ENCODE measurements at places on chromosomes 1 and 21.
A peak's percentile ranks its signal among the peaks of the same experiment; 100 is the strongest.

DNA sequence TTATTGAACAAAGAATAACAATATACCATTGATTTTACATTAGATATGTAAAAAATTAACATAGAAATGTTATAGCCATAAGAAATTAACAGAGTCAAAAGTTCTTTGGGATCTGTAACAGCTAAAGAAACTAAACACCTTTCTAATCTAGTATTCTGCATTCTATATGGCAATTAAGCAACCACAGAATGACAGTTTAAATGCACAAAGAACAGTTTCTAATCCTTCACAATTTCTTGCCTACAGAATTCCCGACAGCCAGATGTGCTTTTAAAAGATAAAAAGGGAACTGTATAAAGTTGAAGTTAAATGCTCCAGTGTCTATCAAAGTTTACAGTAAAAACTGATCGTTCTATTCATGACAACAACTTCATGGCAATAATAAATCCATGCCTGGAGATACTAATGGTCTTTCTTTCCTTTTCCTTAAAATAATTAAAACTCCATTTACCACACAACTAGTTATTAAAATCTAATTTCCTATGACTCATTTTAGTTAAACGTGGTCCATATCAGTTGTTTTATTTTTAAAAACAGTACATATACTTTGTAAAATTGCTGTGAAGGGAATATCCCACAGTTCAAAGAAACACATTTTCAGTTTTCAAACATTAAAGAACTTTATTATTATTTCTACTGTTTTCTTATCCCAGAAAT lies 110.2 kb downstream of the EIF4G3 start:
- no peak for DNase-seq

DNA sequence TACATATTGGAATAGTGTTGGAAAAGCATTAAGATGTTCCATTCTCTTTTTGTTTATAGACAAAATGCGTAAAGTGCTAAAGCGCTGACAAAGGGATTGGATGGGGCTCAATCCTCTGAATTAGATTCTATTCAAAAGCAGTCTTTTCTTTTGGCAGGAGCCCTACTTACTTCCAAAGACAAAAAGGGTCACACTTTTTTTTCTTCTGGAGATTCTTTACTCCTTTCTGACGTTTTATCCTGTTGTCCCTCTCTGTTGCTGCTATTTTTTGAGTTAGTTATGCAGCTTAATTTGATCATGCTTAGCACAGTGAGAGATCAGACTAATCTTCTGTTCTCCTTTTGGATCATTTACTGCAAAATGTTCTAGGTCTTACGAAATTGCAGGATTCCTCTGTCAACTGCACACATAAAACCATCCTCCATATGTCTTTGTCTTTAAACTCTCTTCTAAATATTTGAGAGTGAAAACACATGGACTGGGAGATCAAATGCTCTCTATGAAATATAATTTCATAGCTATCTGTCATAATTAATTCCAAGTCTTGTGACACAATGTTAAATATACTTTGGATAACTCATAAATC lies 656.4 kb upstream of the ADGRL2 start:
- no peak for DNase-seq

DNA sequence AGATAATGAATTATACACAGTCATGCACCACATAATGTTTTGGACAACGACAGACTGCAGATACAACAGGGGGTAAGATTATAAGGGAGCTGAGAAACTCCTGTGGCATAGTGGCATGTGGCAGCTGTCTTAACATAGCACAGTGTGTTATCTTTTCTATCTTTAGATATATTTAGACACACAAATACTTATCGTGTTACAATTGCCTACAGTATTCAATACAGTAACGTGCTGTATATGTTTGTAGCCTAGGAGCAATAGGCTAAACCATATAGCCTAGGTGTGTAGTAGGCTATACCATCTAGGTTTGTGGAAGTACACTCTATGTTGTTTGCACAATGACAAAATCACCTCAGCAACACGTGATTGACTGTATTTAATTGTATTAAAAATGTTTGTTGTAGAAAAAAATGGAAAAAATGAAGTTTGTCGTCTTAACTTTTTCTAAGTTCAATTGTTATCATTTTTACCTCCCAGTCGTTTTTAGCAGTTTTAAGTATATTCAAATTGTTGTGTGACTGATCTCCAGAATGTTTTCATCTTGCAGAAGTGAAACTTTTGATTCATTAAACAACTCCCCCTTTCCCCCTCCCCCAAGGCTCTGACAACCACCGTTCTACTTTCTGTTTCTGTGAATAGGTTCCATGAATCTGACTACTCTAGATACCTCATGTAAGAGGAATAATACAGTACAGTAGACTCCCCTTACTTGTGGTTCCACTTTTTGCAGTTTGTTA lies 351.0 kb upstream of the B3GALT2 start:
- peak; percentile 1 for DNase-seq

GRCh38 chr21:36985751-36986594 lies 19.5 kb upstream of the HLCS start:
- DNase-seq = no peak

GRCh38 chr1:203130358-203130985 lies 2.9 kb downstream of the ADORA1 start:
- no peak for DNase-seq
